ENCODE measurements at places on chromosomes 2 and 18.

GRCh38 chr2:226483745-226484619 lies 315.6 kb downstream of the IRS1 start:
- peak; percentile 10 for DNase-seq

- DNase-seq, result no peak
Observed at GRCh38 chr2:10980886-10981425, 69.2 kb downstream of the KCNF1 start.

DNA sequence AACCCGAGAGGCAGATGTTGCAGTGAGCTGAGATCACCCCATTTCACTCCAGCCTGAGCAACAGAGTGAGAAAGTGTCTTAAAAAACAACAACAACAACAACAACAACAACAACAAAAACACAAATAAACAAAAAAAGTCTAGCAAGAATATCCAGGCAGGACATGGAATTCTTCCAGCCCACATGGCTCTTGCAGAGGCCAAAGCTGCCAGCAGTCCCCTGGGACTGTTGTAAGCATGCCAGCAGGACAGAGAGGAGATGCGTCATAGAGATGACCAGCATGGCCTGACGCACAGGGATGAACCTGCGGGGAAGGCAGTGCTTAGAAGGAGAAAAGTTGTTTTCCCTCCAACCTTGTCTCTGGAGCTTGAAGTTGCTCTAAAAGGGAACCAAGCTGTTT lies 182.3 kb upstream of the PGAP1 start:
- peak; percentile 89 for DNase-seq

- peak; percentile 1 for DNase-seq
Observed at GRCh38 chr2:83686863-83687262, 772.2 kb downstream of the SUCLG1 start.

GRCh38 chr18:36352384-36352783 lies 54.9 kb downstream of the FHOD3 start:
- DNase-seq, result peak; percentile 89

GRCh38 chr2:191791953-191792560 lies 54.8 kb downstream of the CAVIN2 start:
- DNase-seq, result no peak

DNA sequence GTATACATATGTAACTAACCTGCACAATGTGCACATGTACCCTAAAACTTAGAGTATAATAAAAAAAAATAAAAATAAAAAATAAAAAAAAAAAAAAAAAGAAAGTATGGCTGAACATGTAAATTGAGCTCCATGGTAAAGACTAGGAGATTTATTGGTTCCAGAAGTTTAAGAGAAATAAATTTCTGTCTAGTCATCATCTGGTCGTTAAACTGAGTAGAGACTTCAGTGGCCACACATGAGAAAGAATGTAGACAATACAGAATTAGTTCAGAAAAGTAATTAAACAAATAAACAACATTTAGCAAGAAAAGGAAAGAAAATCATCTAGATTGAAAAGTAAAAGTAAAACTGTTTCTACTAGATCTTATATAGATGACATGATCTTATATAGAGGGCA lies 12.4 kb upstream of the KCNE4 start:
- DNase-seq, result no peak
